ENCODE measurements at places on chromosomes 6 and 20.

DNA sequence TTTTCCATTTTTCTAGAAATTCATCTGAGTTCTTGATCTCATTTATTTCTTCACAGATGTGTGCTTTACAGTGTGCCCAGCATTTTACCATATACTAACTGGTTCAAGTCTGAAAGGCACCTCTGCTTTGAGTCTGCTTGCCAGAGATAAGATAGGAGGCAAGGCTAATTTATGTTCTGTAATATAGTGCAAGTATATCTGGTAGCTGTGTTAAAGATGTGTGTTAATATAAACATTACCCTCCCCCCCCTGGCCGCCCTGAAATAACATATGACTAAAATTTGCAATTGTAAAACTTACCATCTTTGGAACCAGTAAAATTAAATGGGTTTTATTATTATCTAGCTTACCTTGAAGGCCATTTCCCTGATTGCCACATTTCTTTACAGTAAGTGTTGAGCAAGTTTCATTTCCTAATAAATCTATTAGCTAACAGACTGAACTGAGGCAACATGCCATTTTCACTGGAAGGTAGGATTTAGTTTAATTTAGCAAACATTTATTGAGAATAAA is 2.7 kb downstream of the FBXO9 start:
- no peak for DNase-seq

GRCh38 chr20:59322585-59323454 is 22.4 kb downstream of the EDN3 start:
- DNase-seq, result no peak

- no peak for DNase-seq
Measured at GRCh38 chr6:154113392-154113791, 74.4 kb downstream of the OPRM1 start.

- DNase-seq, result no peak
Measured at GRCh38 chr6:16697437-16698161, 63.7 kb downstream of the ATXN1 start.

- DNase-seq, result no peak
Measured at GRCh38 chr6:113825781-113826180, 31.4 kb upstream of the MARCKS start.

DNA sequence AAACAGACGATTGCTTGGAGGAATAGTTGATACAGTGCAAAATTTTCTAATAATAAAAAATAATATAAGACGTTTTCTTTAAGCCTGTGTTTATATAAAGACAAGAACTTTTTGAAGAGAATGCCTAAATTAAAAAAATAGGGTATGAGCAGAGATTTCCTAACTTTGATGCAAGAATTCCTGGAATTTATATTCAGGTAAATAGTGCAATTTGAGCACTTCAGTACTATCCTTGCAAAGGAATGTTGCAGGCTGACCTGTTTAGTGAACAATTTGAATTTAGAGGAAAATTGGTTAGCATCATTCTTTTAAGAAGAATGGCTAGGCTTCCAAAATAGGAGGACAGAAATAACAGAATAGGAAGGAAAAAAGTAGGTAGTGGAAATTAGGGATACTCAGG is 1172.3 kb downstream of the HACE1 start:
- no peak for DNase-seq

- no peak for DNase-seq
Measured at GRCh38 chr20:19047040-19047950, 165.1 kb upstream of the SLC24A3 start.

DNA sequence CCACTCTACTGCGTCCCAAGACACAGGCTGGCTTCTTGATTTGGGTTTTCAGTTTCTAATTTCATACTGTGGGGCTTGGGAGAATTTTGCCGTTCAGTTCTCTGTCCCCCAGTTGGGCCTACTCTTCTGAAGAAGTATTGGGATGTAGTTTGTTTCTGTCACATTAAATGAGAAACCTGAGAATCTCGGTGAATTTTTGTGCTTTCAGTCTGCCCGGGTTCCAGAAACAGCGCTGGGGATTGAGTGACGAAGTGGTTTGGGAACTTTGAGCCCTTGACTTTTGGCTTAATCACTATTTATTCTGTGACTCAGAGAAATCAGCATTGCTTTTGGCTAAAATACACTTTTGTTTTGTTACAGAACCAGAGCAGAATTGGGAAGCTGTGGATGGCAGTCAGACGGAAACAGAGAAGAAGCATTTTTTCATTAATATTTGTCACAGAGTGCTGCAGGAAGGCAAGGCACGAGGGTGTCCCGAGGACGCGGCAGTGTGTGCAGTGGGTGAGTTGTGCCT is 74.0 kb downstream of the IGF2R start:
- no peak for DNase-seq

DNA sequence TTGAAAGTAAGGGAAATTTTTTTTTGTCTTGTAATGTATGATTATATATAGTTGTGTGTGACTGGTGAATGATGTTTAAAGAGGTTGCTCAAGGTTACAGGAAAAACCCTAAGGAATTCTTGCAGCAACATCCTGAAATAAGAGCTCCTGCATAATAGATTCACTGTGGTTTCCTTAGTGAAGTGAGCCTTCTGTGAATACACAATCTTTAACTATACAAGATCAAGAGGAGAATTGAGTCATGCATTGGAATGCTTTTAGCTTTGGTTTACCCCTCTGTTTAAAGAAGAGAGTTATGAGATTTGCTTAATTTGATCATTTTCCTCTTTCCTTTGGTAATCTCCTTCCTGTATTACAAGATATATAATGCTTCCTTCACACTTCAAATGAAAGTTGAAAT is 141.6 kb upstream of the EYA4 start:
- DNase-seq, result no peak

- DNase-seq, result no peak
Measured at GRCh38 chr20:47251154-47252020, 105.1 kb downstream of the ZMYND8 start.

DNA sequence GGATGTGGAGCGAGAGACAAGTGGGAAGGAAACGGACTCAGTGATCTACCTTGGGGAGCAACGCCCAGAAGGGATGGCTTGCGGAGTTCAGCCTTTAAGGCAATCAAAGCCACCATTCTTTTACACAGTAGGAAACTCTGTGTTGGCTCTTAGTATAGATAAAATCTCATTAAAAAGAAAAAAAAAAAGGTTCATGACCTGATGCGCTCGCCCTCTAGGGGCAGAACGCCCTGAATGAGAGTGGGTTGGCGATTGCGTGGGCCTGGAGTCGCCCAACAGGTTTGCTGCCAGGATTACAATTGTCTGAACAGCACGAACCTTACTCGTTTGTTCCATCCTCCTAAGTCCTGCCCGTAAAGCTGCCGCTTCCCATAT is 1.2 kb downstream of the TPD52L1 start:
- DNase-seq, result no peak

DNA sequence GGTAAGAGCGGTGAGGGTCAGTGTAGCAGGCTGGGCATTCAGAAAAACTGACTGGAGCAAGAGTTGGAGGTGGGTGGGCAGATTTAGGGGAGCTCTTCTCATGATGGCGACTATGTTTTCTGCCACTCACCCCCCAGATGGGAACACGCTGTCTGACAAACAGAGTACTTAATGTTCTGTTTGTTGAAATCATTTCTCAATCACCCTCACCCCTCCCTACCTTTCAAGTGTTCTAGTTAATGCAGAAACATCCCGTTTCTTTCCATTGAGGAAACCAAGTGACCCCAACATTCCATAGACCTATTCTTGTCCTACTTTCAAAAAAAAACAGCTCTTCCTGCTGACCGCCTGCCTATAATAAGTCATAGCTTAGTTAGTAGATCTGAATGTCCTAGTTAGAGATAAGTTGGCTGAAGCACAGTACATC is 132.5 kb upstream of the NEDD9 start:
- DNase-seq, result no peak

- no peak for DNase-seq
Measured at GRCh38 chr20:49415005-49415667, 67.3 kb downstream of the KCNB1 start.

Measured in stimulated activated CD8-positive, alpha-beta memory T cell treated with anti-CD3 and anti-CD28 coated beads, Interleukin-15, amount 100 ng/mL, for 48 hours (primary cell).